ENCODE measurements at places on chromosomes 7 and 10.

DNA sequence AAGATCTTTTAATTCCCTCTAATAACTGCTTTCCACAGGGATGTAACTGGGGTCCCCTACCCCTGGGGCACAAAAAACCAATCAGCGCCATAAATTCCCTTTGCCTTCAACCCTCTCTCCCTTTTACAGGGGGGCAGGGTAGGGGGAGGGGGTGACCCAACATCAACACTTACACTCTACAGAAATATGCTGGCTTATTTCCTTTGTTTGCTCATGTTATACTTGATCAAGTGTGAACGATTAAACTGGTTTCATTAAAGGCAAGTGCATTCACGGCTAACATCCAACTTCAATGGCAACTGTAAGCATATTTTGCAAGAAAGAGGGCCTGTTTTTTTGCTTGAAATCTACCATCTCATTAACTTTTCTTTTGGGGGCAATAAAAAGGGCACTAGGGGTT, 2.9 kb downstream of the CTBP2 start:
- DNase-seq, result no peak

- DNase-seq, result peak; percentile 75
These were observed 63.4 kb upstream of the GSDME start for GRCh38 chr7:24820730-24821044.

DNA sequence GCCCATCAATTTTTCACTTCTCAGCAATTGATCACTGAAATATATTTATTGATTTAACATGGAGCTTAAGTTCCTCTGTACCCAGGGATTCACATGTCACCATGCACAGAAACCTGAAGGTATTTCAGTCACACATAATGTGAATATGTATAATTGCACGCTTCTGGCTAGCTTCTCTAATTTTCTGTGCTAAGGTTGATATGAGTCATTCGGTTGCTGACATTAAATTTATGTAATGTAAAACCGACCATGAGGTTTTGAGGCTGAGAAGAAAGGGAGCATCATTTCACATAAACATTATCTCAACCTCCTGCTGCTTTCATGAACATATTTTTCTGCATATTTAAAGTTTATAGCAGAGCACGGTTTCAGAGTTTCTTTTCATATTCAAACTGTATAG, 381.0 kb upstream of the TPK1 start:
- DNase-seq, result no peak

- DNase-seq, result no peak
These were observed 40.2 kb upstream of the TNS3 start for GRCh38 chr7:47621979-47622561.

- DNase-seq, result no peak
These were observed 52.8 kb downstream of the CUBN start for GRCh38 chr10:17076626-17077345.

- DNase-seq, result no peak
These were observed 280.5 kb downstream of the KIF20B start for GRCh38 chr10:89981891-89982290.

- DNase-seq, result no peak
These were observed 11.5 kb downstream of the KLF6 start for GRCh38 chr10:3773460-3774017.

- no peak for DNase-seq
These were observed 18.5 kb downstream of the GPR37 start for GRCh38 chr7:124747072-124747471.

DNA sequence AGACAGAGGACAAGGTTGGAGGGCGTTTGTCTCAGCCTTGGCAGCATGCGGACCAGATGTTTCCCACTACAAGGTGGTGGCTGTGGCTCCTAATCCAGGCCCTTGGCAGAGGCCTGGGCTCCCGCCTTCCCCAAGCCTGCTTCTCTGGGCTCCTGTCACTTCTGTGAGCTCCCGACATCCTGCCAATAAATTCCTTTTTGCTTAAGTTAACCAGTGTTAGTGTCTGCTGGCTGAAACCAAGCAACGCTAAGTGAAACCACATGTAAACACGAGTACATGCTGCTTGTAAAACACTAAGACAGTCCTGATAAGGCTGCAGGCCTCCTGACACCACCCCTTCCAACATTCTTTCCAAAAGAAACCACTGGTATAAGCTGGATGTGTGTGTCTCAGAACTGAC, 263.6 kb upstream of the ZMIZ1 start:
- DNase-seq, result no peak

GRCh38 chr7:159141167-159141566, 3.5 kb downstream of the VIPR2 start:
- no peak for DNase-seq

DNA sequence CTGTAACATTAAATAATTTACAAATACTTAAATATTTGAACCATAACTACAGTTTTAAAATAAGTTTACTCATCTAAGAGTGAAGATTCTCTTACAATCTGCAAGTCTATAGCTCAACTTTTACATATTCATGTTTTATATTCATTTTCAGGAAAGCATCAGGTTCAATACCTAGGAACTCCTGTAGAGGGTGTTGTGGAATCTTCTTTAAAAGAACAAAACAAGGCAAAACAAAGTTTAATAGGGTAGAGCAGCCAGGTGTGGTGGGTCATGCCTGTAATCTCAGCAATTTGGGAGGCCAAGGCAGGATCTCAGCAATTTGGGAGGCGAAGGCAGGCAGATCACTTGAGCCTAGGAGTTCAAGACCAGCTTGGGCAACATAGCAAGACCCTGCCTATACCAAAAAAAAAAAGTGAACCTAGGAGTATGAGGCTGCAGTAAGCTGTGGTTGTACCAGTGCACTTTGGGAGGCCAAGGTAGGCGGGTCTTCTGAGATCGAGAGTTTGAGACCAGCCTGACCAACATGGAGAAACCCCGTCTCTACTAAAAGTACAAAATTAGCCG, 45.1 kb downstream of the ST8SIA6 start:
- DNase-seq, result peak; percentile 19

- DNase-seq, result no peak
These were observed 24.2 kb upstream of the PRKAG2 start for GRCh38 chr7:151900986-151901621.

DNA sequence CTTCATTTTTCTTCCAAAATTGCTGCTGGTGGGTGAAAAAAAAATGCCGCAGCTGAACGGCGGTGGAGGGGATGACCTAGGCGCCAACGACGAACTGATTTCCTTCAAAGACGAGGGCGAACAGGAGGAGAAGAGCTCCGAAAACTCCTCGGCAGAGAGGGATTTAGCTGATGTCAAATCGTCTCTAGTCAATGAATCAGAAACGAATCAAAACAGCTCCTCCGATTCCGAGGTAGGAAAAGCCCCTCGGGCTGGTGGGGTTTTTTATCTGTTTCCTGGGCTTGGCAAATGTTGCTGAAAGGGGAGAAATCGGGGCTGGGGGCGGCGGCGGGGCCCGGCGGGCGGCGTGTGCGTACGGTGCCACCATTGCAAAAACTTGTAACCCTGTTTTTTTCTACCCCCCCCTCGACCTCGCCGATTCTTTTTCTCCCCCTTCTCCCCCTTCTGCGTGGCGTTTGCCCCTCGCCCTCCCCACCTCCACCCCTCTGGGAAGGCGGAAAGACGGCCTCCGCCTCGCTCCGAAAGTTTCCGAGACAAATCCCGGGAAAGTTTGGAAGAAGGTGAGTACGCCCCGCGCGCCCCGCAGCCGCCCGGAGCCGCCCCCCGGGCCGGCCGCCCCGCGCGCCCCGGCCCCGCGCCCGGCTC, 789 bp downstream of the TCF7L2 start:
- DNase-seq, result peak; percentile 50

GRCh38 chr10:48464121-48464870, 140.6 kb downstream of the ARHGAP22 start:
- no peak for DNase-seq

DNA sequence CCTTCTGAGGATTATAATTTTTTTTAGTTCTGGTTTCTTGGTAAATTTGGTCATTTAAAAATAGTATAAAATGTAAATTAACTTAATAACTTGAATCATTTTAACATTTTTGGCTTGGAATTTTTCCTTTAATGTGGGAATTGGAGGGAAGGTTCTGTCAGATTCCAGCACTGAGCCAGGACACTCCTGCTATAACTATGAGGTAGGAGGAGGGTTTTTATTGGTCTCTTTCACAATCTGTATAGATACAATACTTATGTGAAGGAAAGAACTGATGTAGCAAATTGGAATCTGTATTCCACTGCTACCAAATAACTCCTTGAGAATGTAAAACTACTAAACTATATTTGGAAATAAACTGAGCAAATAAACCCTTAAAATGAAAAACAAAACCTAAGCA, 3.2 kb downstream of the PRKG1 start:
- no peak for DNase-seq

DNA sequence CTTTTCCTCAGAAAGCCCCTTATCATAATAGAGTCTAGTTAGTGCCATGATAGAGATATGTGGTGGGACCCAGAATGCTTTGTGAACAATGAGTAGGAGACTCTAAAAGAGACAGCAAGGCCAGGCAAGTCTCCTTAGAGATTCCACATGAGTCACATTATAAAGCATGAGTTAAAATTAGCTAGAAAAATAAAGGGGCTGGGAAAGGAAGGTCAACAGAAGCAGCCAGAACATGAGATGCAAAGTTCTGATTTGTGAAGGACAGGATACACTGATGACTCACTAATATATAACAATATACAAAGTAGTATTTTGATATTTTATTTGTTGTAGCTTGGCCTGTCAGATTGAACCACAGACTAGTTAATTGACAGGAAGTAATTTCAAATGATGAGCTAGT, 25.3 kb upstream of the SNX13 start:
- no peak for DNase-seq

DNA sequence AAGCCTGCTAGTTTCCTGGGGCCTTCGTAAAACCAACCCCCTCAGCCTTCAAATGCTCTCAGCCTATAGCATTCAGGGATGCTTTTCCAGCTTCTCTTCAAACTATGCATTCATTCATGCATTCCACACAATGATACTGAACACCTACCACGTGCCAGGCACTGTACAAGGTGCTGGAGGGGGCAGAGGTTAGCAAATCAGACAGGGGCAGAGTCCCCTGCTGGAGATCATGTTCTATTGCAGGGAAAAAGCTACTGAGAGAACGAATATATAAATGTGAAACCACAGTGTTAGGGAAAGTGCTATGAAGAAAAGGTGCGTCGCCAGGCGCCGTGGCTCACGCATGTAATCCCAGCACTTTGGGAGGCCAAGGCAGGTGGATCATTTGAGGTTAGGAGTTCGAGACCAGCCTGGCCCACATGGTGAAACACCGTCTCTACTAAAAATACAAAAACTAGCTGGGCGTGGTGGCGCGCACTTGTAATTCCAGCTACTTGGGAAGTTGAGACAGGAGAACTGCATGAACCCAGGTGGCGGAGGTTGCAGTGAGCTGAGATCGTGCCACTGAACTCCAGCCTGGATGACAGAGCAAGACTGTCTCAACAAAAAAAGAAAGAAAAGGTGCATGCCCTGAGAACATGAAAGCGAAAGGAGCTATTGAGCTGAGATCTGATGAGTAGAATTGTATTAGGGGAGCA, 64.6 kb upstream of the CALN1 start:
- DNase-seq, result no peak

DNA sequence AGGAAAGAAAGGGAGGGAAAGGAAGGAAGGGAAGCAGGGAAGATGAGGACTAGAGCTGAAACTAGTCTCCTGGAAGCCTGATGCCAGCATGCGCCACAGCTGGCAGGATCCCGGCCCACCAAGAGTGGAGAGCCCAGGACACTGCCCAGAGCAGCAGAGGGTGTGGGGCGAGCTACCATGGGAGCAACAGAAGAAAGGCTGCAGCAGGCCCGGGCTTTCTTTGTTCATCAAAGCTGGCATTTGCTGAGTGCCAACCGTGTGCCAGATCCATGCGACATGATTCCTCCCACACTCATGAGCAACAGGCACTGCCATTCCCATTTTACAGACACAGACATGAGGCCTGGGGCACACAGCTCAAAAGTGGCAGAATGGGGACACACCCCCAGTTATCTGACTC, 68.9 kb downstream of the FAM53B start:
- no peak for DNase-seq

- DNase-seq, result no peak
These were observed 12.7 kb downstream of the ACADSB start for GRCh38 chr10:123021517-123021916.

DNA sequence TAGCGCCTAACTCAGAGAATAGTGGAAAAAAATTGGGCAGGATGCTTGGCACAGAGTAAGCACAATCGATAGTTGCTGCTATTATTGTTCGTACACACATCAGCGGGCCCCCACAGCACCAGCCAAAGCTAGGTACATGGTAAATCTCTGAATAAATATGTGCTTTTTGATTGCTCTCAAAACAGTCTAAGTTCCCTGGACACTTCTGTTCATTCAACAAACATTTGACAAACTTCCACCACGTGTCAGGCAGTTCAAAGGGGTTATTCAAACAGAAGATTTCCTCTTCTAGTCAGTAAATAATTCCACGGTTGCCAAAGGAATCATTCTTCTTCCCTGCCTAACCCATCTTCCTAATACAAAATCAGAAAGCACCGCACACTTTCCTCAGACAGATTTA, 150.8 kb downstream of the DGKI start:
- DNase-seq, result no peak

DNA sequence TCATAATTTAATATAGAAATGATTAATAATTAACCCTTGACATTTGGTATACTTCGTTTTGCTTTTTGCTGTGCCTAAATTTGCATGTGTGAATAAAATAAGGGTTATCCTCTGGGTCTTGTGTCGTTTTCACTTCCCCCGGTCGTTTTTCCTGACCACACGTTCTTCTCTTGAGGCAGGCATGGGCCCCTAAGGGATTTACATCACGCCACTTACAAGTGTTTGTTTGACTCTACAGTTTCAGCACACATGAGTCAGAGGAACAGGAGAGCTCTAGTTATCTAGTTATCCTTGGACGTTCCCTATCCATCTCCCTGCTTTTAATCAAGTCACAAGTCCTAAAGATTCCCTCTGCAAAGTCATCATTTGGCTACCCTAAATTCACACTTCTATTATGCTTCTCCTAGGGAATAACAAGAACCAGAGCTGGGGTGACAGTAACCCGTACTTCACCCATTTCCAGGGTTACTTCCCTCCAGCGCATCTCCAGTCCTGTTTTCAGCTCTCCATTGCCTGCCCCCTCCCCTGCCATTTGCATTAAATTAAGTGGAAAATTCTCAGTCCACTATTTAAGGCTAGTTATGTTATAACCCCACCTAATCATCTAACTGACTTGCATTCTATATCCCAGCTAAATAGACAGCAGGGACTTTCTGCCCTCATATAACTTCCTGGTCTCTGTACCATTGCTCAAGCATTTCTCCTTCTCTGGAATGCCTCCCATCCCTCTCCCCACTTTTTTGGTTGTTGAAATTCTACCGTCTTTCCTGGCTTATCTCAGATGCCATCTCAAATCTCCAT, 206.9 kb downstream of the PTEN start:
- no peak for DNase-seq

GRCh38 chr7:68321776-68322496, 1276.3 kb upstream of the AUTS2 start:
- DNase-seq, result no peak

- DNase-seq, result no peak
These were observed 152.3 kb downstream of the CPED1 start for GRCh38 chr7:121140790-121141189.

GRCh38 chr7:102914585-102914984, 1.8 kb downstream of the LRRC17 start:
- DNase-seq, result no peak

DNA sequence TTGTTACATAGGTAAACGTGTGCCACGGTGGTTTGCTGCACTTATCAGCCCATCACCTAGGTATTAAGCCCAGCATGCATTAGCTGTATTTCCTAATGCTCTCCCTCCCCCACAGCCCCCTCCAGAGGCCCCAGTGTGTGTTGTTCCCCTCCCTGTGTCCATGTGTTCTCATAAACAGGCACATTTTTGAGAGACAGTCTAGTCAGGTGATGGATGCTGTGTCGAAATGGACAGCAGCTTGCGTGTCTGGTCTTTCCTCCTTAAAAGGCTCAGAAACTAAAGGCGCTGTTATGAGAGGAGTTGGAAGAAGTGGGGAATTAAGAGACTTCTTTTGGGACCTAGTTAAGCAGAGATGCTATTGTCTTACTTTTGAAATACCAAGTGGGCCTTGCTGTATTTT, 296.0 kb downstream of the BBS9 start:
- no peak for DNase-seq

Measured in inflammatory macrophage (primary cell).